CD4-positive, alpha-beta memory T cell (primary cell): ENCODE measurements at places on chromosomes 3 and 15. TPM values are rescaled to one million over a fixed set of nuclear protein-coding genes. Genes with fewer than 3 reads are reported as not detected.

The C3orf52 gene
- total RNA-seq, result 2.0 TPM

GRCh38 chr3:33687406-33688010 is 30.5 kb downstream of the CLASP2 start:
- no peak for DNase-seq

- DNase-seq, result no peak
Measured at GRCh38 chr3:10283638-10284037, 9.1 kb downstream of the GHRL start.

The GOLGA6L10 gene
- total RNA-seq, result 3.0 TPM

DNA sequence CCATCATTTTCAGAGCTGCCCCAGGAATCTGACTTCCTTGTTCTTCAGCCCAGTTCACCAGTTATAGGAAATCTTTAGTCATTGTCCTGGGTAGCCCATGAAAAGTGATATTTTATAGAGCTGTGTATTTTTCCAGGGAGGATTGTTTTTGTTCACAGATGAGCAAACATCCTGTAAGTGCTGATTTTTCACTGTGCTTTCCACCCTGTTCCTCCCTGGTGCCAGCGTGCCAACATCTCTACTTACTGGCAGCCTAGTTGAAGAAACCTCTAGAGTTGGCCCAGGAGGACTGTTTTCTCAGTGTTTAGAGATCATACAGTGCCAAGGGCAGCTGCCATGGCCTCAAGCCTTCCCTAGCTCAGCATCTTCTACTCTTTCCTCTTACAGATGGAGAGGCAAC is 41.3 kb downstream of the ST6GAL1 start:
- DNase-seq, result no peak

The ZNF654 gene
- 26.8 TPM for total RNA-seq

- DNase-seq, result no peak
Measured at GRCh38 chr3:39133093-39133490, 20.3 kb downstream of the CSRNP1 start.

The BLM gene
- total RNA-seq, result 8.9 TPM

The C3orf49 gene
- not detected for total RNA-seq

The DUOX2 gene
- 0.06 TPM for total RNA-seq

- no peak for DNase-seq
Measured at GRCh38 chr15:32104061-32104995, 74.0 kb downstream of the CHRNA7 start.

- no peak for DNase-seq
Measured at GRCh38 chr15:99087405-99087943, 17.4 kb upstream of the SYNM start.

DNA sequence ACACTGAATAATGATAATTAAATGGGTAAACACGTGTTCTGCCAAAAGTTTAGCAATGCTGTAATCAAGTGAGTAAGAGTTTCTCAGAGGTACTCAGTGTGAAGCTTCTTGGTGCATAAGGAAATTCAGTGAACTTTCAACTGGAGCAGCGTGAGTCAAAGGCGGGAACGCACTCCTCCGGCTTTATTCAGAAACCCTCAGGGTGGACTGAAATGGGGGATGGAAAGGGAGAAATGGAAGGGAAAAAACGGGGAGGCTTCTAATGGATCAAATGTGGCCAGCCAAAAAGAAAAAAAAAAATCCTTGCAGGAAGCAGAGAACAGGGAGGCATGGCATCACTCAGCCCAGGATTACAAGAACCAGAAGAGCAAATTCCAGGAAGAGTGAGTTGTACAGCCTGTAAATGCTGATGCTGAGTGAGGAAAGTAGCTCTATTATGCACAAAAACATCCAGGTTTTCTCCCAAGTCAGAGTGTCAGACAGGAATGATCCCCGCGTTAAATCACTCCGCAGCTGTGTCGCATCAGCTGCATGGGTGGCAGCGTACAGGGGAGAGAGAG is 85.3 kb downstream of the ASB7 start:
- DNase-seq, result no peak

DNA sequence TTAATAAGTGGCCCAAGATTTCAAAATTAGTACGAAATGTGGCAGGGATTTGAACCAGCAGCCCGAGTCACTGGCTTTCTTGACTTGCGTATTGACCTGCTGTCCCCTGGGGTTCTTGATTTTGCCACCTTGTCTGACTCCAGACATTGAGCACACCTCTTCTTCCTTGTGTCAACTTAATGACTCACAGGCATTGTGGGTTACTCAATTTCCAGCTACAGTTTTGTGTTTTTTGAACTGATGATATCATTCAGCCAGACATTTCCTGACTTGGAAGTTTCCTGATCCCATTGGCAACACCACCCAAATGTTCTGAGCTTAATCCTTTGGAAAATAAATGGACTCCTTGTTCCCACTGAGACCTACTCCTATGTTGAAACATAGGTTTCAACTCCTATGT is 64.2 kb downstream of the MOBP start:
- no peak for DNase-seq

GRCh38 chr3:186137051-186137685 is 28.3 kb upstream of the ETV5 start:
- DNase-seq, result no peak

The FGF7 gene
- total RNA-seq, result 0.06 TPM

The NDN gene
- total RNA-seq, result 0.19 TPM

The ZNF660 gene
- total RNA-seq, result 0.61 TPM

DNA sequence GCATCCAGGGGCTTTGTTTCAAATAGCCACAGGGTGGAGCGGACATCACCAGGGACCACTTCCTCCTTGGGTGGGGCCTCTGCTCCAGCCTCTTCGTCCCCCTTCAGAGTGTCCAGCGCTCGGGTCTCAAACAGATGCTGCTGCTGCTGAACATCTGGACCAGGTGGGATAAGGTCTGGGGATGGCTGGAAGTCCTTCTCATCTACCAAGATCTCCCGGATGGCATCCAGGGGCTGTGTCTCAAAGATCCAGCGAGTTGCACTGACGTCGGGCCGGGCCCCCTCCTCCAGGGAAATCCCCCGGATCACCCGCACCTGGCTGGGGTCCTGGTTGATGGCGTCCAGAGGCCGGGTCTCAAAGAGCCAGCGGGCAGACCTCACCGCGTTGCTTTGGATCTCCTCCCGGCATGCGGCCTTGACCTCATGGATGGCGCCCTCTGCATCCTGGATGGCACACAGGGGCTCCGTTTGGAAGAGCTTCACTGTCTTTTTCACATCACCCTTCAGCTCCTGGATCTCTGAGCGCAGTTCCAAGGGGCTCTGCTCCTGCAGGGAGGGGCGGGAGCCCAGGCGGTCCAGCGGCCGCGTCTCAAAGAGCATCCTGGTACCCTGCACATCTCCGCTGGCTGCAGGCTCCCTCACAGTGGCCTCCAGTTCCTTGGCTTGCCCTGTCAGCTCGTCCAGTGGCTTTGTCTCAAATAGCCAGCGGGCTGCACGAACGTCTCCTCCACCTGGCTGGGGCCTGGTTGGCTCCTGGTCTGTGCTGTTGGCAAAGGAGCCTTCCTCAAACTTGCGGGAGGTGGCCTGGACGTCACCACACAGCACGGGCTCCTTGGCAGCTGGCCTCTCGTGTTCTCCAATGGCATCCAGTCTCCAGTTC is 3.9 kb downstream of the XIRP1 start:
- no peak for DNase-seq

- DNase-seq, result no peak
Measured at GRCh38 chr3:174020156-174020555, 622.6 kb downstream of the NLGN1 start.

DNA sequence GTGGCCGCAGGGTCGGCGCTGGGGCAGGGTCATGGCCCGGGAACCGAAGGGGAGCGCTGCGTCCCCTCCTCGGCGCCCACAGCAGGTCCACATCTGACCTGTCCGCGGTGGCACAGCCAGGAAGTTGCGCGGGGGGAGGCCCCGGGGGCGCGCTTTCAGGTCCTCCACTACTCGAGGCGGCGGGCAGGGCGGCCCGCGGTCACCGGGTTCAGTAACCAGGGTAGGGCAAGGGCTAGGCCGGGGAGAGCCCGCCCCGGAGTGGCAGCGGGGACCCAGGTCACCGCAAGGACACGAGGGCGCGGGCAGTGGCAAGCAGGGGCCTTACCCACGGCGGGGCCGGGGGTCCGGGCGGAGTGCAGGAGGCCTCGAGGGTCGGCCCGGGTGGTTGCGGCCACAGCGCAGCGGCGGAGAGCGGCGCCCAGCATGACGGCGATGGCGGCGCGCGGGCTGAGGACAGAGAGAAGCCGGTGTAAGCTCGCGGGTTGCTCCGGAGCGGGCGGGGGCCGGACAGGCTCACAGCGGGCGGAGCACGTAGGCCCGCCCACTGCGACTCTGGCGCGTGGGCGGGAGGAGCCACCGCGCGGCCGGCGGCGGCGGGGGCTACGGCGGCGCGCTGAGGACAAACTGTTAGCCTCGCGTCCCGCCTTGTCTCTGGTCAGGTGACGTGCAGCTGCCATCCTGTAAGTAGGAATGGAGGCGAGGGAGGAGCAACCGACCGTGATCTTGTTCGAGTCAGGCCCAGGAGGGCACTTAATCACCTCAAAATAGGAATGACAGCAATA is at the start of gene COX5A:
TSS of gene COX5A (minus strand) at position 484 of the 782 bp plus-strand sequence. CDS start at position 425, 59 bp downstream.
- peak; percentile 95 for DNase-seq

The SH2D7 gene
- total RNA-seq, result not detected

- no peak for DNase-seq
Measured at GRCh38 chr3:112030901-112031300, 3.6 kb upstream of the TMPRSS7 start.

The RPP25 gene
- 2.6 TPM for total RNA-seq

The ZNF662 gene
- 2.1 TPM for total RNA-seq

GRCh38 chr3:55190331-55190730 is 262.5 kb upstream of the LRTM1 start:
- DNase-seq, result no peak

DNA sequence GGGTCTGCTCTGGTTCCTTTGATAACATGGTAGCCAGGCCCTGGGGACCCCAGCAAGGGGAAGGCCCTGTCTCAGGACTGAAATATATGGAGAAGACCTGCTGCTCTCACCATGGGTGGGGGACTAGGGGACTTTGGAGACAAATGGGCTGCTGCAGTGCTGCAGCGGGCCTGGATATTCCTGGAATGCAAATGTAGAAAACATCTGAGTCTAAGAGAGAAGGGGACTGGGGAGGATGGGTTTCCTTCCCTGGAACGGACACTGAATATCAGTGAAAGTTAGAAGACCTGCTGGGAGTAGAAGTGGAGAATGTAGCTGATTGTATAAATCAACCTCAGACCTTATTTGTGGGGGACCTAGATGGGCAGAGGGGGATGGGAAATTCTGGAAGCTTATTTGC is 3.1 kb upstream of the HCN4 start:
- no peak for DNase-seq

DNA sequence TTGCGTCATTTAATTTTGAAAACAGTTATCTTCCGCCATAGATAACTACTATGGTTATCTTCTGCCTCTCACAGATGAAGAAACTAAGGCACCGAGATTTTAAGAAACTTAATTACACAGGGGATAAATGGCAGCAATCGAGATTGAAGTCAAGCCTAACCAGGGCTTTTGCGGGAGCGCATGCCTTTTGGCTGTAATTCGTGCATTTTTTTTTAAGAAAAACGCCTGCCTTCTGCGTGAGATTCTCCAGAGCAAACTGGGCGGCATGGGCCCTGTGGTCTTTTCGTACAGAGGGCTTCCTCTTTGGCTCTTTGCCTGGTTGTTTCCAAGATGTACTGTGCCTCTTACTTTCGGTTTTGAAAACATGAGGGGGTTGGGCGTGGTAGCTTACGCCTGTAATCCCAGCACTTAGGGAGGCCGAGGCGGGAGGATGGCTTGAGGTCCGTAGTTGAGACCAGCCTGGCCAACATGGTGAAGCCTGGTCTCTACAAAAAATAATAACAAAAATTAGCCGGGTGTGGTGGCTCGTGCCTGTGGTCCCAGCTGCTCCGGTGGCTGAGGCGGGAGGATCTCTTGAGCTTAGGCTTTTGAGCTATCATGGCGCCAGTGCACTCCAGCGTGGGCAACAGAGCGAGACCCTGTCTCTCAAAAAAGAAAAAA is 1.2 kb downstream of the B2M start:
- DNase-seq, result peak; percentile 84
